ENCODE measurements at places on chromosomes 2 and 18. TPM values are rescaled to one million over a fixed set of nuclear protein-coding genes. Genes with fewer than 3 reads are reported as not detected.

- H3K36me3 ChIP-seq = no peaks in the 10 kb centered on the region
- no peaks in the 10 kb centered on the region for H3K27me3 ChIP-seq
- no peak overlapping the region for H3K27ac ChIP-seq
- H3K4me1 ChIP-seq = no peaks in the 10 kb centered on the region
- DNase-seq = no peak
Measured at GRCh38 chr18:63559567-63560491, 17.7 kb downstream of the SERPINB12 start.

DNA sequence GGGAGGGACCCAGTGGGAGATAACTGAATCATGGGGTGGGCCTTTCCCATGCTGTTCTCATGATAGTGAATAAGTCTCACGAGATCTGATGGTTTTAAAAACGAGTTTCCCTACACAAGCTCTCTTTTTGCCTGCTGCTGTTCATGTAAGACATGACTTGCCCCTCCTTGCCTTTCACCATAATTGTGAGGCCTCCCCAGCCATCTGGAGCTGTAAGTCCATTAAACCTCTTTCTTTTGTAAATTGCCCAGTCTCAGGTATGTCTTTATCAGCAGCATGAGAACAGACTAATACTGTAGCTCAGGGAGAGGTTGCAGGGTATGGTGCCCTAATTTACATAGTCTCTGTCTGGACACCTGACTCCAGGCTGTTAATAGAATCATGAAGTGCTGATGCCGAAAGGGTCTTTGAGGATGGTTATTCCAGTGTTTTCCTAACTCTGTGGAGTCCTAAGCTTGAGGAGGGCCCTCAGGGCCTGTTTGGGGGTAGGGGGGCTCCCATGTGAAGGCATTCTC lies 343.2 kb downstream of the ALK start:
- no peak for DNase-seq
- H3K27me3 ChIP-seq = no peaks in the 10 kb centered on the region
- no peak overlapping the region for H3K4me3 ChIP-seq

GRCh38 chr2:215782295-215782694 lies 231.1 kb downstream of the MREG start:
- H3K36me3 ChIP-seq = no peaks in the 10 kb centered on the region
- H3K27me3 ChIP-seq = no peaks in the 10 kb centered on the region
- no peaks in the 10 kb centered on the region for H3K4me1 ChIP-seq
- no peak overlapping the region for H3K27ac ChIP-seq

DNA sequence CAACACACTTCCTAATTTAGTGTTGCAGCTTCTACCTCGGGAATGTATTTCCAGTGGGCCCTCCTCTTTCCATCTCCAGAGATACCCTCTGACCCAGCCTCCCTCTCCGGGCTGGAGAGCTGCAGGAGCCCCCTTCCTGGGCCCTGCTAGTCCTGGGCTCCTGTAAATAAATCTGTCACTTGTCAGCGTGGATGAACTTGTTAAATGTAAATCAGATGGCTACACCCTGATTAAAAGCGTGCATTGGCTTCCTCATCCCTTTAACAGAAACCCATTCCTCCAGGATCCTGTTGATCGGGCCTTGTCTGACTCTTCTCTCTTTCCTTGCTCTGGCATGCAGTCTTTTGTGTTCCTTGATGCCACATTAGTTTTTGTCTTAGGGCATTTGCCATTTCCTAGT lies 2.4 kb downstream of the ZNF236 start:
- H3K27me3 ChIP-seq = no peaks in the 10 kb centered on the region
- H3K27ac ChIP-seq = peak overlapping the region; percentile 35
- DNase-seq = no peak
- H3K36me3 ChIP-seq = no peaks in the 10 kb centered on the region
- no peak overlapping the region for H3K4me3 ChIP-seq
- H3K4me1 ChIP-seq = peaks cover 35% of the 10 kb centered on the region

GRCh38 chr2:116200086-116200485 lies 1614.4 kb upstream of the DDX18 start:
- no peak for DNase-seq
- H3K27me3 ChIP-seq = no peaks in the 10 kb centered on the region
- no peak overlapping the region for H3K4me3 ChIP-seq
- H3K36me3 ChIP-seq = no peaks in the 10 kb centered on the region

GRCh38 chr18:75500545-75500944 lies 73.0 kb upstream of the SMIM21 start:
- no peak overlapping the region for H3K27ac ChIP-seq
- no peak overlapping the region for H3K4me3 ChIP-seq
- DNase-seq = no peak
- H3K4me1 ChIP-seq = no peaks in the 10 kb centered on the region
- no peaks in the 10 kb centered on the region for H3K36me3 ChIP-seq
- no peaks in the 10 kb centered on the region for H3K27me3 ChIP-seq

DNA sequence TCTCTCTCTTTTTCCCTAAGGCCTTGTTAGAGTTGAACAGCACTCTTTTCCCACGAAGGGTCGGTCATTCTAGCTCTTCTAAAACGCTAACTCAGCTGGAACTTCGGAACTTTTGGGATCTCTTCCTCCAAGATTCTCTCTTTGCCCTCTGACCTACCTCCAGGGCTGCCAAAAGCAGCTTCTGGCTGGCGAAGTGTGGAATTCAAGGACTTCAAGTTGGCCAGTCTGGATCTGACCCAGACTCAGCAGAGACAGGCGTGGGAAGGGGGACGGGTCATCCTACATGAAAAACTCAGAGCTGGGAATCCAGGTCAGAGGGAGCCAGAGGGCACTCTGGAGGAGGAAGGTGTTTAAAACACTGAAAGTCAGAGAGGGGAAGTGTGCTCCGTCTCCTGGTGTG lies 305.5 kb upstream of the HDAC4 start:
- H3K4me3 ChIP-seq = no peak overlapping the region
- no peak for DNase-seq
- H3K27me3 ChIP-seq = peaks cover 6% of the 10 kb centered on the region

DNA sequence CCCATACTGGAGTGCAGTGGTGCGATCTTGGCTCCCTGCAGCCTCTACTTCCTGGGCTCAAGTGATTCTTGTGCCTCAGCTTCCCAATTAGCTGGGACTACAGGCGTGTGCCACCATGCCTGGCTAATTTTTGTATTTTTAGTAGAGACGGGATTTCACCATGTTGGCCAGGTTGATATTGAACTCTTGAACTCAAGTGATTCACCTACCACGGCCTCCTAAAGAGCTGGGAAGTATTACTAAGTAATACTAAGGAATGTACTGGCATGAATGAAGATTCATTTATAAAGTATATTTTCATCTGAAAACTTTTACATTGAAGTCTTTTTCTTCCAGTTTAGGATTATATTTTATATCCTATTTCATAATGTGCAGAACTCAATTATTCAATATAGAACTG lies 38.1 kb downstream of the NUP35 start:
- H3K27me3 ChIP-seq = no peaks in the 10 kb centered on the region
- peaks cover 27% of the 10 kb centered on the region for H3K36me3 ChIP-seq
- no peak overlapping the region for H3K4me3 ChIP-seq
- no peak overlapping the region for H3K27ac ChIP-seq
- no peak for DNase-seq

DNA sequence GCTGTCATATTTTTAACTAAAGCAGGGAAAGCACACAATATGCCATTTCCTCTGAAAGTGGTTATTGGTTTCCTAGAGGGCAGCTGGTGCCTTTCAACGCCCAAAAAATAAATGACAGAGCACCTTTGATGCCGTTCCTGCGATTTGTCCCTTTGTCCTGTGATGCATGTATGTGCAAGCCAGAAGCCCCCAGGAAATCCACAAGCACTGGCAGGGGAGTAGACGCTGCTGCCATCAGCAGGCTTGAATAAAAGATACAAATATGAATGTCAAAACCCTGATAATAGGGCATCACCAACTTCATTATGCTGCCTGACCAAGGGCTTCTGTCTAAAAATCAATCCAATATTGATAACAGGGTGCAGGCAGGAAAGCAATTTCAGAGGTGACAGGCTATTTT lies 246.1 kb downstream of the FBXO15 start:
- H3K4me3 ChIP-seq = no peak overlapping the region
- no peaks in the 10 kb centered on the region for H3K36me3 ChIP-seq
- no peaks in the 10 kb centered on the region for H3K27me3 ChIP-seq
- H3K4me1 ChIP-seq = no peaks in the 10 kb centered on the region
- no peak for DNase-seq

DNA sequence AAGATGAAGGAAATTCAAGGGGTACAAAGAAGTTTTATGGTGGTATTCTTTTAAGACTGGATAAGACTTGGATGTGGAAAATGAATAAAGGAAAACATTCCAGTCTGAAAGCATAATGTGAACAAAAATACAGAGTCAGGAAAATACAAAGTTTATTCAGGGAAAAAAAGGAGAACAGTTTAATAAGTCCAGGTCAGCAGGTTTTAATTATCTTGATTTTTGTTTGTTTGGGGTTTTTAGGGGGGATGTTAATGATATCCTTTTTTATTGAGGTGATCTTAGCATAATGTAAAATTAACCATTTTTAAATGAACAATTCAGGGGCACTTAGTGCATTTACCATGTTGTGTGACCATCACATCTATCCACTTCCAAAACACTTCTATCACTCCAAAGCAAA lies 80.6 kb downstream of the NBAS start:
- no peak overlapping the region for H3K27ac ChIP-seq
- no peak for DNase-seq
- peaks cover 19% of the 10 kb centered on the region for H3K36me3 ChIP-seq
- no peaks in the 10 kb centered on the region for H3K4me1 ChIP-seq
- H3K4me3 ChIP-seq = no peak overlapping the region
- no peaks in the 10 kb centered on the region for H3K27me3 ChIP-seq

Gene AMER3
- not detected for total RNA-seq

Gene C2orf80
- total RNA-seq = not detected

Gene CTDP1
- 26.9 TPM for total RNA-seq

Gene PCBP1
- 310 TPM for total RNA-seq

Gene SERPINB2
- total RNA-seq = 2.3 TPM

Data from spleen (tissue), 13 donors.